ENCODE measurements at places on chromosomes 3 and 15.

- no peak for DNase-seq
Observed at GRCh38 chr3:28915741-28916500, 364.9 kb upstream of the RBMS3 start.

DNA sequence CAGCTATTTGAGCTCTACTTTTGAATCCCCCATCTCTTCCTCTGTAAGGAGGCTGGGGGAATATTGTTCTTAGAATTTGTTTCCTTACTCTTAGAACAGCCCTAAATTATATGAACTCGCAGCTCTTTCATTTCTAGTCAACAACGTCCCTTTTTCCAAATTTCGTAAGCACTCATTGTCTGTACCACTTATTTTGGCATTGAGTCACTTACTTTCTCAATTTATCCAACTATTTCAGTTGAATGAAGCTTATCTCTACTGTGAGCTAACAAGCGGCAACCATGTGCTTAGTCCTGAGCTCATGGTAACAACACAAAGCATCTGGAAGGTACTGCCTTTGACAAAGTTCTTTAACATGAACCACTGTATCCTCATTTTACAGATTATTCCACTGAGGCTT, 191.1 kb downstream of the GREM1 start:
- no peak for DNase-seq

DNA sequence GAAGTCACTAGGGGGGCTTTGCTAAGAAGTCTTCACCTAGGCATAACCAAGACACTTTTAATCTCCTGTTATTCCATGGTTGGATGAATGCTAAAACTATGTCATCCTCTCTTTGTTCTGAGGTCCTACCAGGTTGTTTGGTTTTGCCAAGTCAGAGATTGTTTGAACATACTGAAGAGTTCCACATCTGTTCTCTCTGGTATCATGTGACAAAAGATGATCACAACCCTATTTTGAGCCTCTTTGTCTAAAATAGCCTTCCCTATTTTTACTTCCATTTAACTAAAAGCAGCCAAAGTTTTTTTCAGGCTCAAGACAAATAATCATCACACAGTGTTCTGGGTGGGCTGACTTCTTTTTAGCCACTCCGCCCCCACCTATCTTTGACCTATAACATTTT, 218.4 kb upstream of the LMCD1 start:
- DNase-seq, result no peak

DNA sequence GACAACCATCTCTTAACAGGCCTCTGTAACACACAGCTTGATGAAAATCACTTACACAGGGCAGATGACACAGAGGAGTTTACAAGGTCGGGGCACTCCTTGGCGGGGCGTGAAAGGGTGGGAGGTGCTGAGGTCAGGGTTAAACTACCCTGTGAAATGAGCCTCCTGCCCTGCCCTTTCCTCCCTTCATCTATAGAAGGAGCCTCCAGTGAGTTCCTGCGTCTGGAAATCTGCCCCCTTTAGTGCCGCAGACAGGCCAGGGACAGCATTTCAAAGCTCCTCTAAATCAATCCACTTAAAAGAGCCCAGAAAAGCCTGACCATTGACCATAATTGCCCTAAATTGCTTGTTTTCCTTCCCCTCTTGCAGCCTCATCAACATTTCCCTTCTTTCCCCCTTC, 1.9 kb downstream of the ROBO1 start:
- no peak for DNase-seq

DNA sequence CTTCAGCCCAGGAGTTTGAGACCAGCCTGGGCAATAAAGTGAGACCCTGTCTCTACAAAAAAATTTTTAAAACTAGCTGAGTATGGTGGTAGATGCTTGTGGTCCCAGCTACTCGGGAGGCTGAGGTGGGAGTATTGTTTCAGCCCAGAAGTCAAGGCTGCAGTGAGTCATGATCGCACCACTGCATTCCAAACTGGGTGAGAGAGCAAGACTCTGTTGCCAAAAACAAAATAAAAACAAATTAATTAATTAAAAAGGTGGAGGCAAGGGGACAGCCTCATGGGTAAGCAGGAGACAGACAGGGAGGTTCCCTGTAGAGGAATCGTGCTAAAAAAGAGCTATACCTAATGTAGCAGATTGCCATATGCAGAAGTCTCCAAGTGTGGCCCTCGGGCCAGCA, 12.6 kb downstream of the HAPLN3 start:
- DNase-seq, result no peak

DNA sequence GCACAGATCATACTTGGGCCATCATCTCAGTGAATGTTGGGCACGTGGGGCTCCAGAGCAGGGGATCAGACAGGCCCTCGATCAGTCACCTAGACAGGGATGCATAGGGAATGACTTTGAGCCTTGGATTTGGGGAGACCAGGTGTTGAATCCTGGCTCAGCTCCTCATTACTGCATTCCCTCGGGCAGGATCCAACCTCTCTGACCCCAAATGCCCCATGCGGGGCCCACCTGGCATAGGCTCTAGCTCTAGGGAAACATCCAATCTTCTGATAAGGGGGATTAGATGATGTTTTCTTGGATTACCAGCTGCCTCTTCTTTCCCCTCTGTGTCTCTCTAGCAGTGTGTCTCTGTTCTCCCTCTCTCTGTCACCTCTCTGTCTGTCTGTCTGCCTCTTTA, 22.7 kb downstream of the LOXL1 start:
- no peak for DNase-seq

- DNase-seq, result no peak
Observed at GRCh38 chr3:13223574-13224237, 150.5 kb upstream of the IQSEC1 start.

GRCh38 chr3:50519471-50520089, 16.1 kb upstream of the CACNA2D2 start:
- DNase-seq, result peak; percentile 62

GRCh38 chr15:48974882-48975281, 11.2 kb upstream of the SHC4 start:
- DNase-seq, result no peak

GRCh38 chr3:159196359-159196758, 394.5 kb downstream of the MFSD1 start:
- no peak for DNase-seq

DNA sequence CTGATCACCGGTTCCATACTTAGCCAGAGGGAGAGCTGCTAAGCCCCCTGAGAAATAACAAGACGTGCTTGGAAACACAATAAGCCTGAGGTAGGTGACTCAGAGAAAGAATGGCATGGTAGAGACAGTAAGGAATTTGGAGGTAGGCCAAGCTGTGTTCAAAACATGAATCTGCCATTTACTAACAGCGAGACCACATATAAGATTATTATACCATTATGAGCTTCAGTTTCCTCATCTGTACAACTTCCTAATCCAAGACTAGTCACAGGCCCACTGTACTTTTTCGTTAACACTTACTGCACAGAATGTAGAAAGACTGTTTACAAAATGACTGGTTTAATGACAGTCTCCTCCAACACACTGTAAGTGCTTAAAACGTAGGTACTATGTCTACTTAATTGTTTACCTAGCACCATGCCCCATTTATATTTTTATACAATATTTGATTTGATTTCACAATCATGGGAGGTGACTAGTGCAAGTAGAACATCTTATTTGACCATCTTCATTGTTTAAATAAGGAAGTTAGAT, 25.7 kb downstream of the ATOSA start:
- DNase-seq, result peak; percentile 76

- DNase-seq, result no peak
Observed at GRCh38 chr3:54954022-54954421, 26.2 kb upstream of the LRTM1 start.

- no peak for DNase-seq
Observed at GRCh38 chr3:21654662-21655061, 96.3 kb downstream of the ZNF385D start.

GRCh38 chr3:1252061-1252430, 159.2 kb downstream of the CNTN6 start:
- no peak for DNase-seq

DNA sequence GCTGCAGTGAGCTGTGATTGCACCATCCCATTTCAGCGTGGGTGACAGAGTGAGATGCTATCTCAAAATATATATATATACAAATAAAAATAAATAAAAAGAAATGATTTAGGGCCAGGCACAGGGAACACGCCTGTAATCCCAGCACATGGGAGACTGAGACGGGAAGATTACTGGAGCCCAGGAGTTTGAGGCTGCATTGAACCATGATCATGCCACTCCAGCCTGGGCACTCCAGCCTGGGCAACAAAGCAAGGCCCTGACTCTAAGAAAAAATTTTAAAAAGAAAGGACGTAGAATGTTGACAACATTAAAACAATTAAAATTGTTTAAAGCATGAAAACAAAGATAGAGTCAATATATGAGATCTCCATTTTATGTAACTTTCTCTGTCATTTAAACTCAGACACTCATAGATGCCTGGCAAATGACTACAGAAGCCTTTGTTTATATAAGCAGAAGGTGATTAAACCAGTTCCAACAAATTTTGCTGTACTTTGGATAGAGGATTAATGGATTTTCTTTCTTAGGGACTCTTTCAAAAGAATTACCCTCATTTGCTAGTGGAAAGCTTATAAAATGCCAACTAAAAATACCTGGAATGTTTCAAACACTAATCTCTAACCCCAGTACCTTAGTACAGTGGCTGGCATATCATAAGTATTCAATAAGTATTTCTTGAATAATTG, 10.7 kb upstream of the TRPM7 start:
- no peak for DNase-seq

DNA sequence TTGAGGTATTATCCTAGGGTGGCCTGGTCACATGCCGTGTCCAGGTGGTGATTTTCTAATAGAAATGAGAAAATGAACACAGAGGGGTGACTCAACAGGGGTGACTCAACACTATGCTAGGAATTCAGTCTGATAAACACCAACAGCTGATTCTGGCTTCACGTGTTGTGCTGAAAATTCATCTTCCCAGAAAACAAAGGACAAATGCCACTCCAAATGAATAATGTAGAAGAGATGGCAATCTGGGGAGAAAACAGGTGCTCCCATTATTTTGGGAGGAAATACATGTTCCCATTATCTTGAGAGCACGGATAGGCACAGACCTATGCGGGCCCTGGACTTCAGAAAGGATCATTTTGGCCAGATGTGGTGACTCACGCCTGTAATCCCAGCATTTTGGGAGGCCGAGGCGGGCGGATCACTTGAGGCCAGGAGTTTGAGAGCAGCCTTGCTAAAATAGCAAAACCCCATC, 101.2 kb upstream of the MEX3B start:
- no peak for DNase-seq

GRCh38 chr3:194688200-194688740, 2.6 kb downstream of the FAM43A start:
- no peak for DNase-seq

DNA sequence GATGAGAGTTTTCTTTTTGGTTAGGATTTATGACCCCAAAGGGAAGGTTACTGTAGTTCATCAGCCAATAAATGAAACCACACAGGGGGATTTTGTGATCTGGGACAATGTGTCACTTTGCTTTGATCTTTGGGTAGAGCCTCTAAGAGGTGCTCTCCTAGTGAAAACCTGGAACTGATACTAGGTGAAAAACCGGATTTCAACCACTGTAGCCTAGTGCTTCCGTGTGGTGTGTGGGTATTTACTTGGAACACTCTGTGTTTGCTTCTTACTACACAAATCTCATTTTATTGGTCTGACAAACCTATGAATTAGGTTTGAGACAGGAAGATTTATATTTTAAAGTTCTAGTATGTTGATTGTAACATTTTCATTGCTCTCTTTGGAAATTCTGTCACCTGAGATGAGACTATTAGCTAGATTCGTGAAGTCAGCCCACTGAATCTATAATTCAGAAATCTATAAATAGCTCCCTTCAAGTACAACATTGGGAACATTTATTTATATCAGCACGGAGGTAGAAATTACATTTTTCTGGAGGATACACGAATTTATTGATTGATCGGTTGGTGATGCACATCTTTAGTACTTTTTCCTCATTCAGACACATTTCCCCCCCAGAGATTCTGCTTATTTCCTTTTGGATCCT, 119.8 kb downstream of the AKAP13 start:
- no peak for DNase-seq

DNA sequence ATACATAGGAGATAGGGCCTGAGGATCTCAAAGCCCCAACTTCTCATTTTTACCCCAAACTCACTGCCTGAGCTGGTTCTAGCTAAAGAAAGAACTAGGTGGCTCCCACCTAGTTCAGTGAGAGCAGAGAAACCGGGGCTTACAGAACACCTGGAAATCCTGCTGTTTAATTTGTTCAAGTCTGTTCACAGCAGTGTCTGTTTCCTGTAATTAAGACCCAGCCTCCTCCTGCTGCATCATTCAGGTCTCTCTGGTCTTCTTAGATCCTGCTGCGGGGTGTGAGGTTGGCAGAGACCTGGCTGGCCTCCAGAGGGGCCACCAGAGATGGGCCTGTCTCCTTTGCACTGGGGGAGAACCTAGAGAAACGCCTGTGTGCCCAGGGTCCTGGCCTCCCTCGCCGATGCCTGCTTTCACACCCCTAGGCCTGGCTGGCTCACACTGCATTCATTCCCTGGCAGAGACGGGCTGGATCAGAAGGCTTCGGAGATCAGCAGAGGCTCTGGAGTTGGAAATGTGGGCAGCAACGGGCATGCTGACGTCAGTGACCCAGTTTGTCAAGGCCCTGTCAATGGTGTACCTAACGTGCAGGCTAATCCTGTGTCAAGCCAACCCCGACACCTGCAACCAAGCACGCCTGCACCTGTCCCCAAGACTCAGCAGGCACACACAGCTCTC, 4.9 kb upstream of the CHRNA3 start:
- DNase-seq, result no peak

GRCh38 chr3:113283306-113283705, 71.9 kb downstream of the BOC start:
- DNase-seq, result no peak

GRCh38 chr15:73607843-73608242, 25.3 kb downstream of the NPTN start:
- DNase-seq, result no peak

GRCh38 chr3:55144015-55144673, 216.3 kb upstream of the LRTM1 start:
- DNase-seq, result no peak

GRCh38 chr3:28912120-28912885, 368.6 kb upstream of the RBMS3 start:
- no peak for DNase-seq

DNA sequence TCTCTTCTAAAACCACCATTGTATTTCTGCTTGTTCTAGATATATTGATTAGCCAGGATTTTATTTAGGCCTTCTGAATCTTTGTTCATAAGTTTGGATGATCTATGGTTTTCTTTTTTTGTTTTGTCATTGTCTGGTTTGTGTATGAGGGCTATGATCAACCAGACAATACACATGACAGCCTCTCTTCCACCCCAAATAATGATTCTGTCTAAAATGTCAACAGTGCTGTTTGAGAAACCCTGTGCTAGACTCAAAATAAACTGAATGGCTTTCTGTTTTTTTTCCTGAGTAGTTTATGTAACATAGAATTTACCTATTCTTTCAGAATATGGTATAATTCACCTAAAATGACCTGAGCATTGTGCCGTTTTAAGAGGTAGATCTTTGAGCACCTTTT, 66.1 kb downstream of the PLCL2 start:
- no peak for DNase-seq

GRCh38 chr3:45060165-45060892, 34.2 kb downstream of the CLEC3B start:
- no peak for DNase-seq

GRCh38 chr3:17398959-17399551, 343.4 kb downstream of the TBC1D5 start:
- DNase-seq, result no peak
